Smooth muscle cell of the brain vasculature (primary cell): ENCODE measurements at places on chromosomes 11 and 22.

DNA sequence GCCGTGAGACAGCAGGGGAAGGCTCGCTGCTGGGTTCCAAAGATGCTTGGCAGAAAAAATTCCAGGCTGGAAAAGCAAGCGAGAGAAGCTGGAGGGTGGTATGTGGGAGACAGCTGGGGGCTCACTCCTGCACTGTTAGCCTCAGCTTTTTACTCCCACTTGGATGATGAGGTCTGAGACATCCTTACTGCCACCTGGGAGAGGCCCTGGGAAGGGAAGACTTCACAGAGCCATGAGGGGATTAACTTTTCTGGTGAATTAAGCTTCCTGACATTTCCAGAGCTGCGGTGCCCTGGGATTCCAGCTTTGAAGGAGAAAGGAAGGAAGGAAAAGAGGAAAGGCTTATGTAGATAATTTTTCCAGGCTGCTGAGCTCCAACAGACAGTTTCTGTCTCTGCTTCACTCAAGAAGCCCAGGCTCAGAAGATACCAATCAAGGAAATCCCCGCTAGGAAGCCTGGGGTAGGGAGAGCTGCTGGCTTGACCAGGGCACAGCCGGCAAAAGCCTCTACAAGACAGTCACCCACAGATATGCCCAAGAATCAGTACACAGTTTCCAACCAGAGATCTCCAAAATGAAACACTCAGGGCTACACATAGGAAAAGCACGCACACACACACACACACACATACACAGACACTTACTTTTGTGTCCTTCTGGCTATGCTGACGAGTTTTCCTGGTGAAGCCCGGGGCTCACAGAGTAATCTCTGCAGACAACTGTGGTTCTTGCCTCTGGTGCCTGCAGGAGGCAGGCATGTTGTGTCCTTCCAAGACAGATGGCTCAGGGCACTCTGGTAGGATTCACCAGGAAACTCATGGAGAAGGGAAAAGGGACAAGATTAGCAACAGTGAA, 907 bp downstream of the MCHR1 start:
- no peak for DNase-seq

DNA sequence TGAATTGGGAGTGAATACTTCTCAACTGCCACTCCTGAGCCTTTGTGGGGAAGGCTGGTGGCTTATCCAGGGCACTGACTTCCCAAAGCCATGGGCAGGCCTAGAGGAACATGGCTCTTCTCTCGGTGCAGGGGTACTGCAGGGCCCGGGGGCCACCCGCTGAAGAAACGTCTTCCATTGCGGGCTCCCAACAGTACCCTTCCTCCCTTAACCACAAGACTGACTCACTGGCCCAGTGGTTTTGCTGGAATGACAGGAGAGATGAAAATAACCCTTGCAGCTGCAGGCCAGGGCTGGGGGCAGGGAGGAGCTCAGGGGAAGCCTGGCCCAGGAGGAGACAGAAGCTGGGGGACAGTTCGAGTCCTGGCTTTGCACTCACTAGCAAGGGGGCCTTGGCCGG, 13.5 kb downstream of the TXN2 start:
- peak; percentile 86 for DNase-seq

GRCh38 chr11:111938687-111939160, 1.6 kb downstream of the DIXDC1 start:
- DNase-seq, result no peak

GRCh38 chr11:129580278-129580677, 204.6 kb downstream of the BARX2 start:
- DNase-seq, result no peak

DNA sequence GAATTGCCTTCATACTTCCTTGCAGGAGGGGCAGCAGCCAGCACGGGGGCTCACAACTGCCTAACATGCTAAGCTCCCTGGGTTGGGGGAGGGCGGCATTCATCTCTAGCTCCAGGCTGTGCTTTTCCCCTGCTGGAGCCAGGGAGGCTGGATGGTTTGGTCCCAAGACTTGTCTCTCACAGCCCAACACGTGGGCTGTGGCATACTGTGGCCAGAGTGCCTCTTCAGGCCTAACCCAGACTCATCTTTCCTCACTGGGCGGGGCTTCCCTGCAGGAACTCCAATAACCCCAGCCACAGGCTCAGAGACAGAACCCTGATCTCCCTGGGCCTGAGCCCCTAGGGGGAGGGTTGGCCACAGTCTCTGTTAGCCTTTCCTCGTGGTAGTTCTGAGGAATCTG, 121.9 kb upstream of the PLET1 start:
- no peak for DNase-seq

GRCh38 chr11:61004180-61004611, 32.7 kb downstream of the CD6 start:
- DNase-seq, result no peak

DNA sequence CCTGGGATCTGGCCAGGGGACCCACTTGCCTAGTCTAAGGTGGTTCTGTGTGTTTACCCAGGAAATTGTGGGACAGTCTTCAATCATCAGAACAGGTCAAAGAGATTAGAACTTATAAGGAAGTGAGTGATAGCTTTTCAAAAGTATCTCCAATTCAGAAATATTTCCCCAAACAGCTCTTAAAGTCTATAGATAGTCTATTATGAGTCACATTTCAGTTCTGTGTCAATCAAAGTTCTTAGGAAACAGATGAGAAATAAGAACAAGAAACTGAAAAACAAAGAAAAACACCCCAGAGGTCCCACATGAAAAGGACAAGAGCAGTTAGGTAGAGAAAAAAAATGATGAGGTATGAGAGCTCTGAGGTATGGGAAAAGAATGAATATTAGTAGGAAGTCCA, 381.4 kb upstream of the MPPED2 start:
- no peak for DNase-seq

- no peak for DNase-seq
Observed at GRCh38 chr11:43681401-43681942, 934 bp downstream of the HSD17B12 start.

DNA sequence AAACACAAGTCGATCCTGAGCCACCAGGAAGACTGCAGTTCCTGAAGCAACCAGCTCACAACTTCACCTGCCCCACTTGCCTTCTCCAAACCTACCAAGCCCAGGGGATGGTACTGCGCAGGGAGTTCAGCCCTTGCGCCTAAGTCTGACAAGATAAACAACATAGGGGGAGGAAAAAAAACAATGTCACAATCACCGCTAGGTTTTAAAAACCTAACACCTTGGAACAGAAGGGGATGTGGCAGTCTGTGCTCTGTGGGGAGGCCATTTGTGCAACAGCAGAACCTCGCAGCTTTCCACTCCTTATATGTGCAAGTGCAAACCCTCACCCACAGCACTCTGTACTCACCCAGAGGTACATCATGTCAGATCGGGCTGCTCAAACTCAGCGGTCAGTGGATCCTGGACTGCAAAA, 134.2 kb downstream of the RBFOX2 start:
- no peak for DNase-seq

GRCh38 chr11:65141896-65142494, 7.7 kb upstream of the SYVN1 start:
- DNase-seq, result no peak

DNA sequence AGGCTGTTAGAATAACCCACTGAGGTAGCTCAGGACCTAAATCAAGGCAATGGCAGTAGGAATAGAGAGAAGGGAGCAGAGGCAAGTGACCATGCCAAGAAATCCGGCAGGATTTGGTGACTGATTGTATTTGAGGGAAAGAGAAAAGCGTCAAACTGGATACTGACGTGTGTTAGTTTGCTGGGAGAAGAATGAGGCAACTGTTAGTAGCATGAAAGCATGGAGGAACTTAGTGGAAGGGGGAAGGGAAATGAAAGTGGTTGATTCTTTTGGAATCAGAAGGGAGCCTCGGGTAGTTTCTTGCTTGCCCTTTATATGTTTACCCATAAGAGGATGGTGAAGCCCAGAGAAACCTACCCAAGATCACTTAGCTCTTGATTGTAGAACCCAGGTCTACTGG, 8.3 kb downstream of the PPFIBP2 start:
- no peak for DNase-seq

GRCh38 chr11:44451706-44452105, 113.8 kb upstream of the CD82 start:
- no peak for DNase-seq
